ENCODE measurements at places on chromosomes 3 and 15.

- no peak for DNase-seq
Measured at GRCh38 chr3:55654123-55654760, 167.1 kb upstream of the WNT5A start.

GRCh38 chr3:45011756-45012508 lies 14.2 kb upstream of the CLEC3B start:
- no peak for DNase-seq

- no peak for DNase-seq
Measured at GRCh38 chr3:45048244-45048643, 22.1 kb downstream of the CLEC3B start.

DNA sequence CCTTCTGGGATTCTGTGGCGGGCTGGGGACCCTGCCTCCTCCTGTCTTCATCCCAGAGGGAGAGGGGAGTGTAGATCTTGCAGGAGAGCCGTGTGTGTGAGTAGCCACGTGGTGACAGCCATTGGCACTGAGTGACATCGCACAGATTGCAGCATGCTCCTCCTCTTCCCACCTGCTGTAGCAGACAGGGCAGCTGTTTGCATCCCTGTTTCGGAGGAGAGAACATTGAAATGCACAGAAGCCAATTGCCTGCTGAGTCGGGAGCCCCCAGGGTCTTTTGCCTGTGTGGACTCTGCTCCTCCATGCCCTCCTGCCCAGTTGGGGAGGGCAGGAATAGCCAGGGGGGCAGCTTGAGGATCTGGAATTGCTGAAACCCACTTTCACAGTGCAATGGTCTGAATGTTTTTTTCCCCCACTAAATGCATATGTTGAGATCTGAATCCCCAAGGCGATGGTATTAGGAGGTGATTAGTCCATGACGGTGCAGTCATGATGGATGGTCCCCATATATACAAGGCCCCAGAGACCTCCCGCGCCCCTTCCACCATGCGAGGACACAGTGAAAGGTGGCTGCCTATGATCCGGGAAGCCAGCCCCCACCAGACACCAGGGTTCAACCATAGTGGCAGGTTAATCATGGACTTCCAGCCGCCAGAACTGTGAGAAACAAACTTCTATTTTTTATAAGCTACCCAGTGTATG lies 66.8 kb downstream of the CHRNA7 start:
- DNase-seq: no peak

- no peak for DNase-seq
Measured at GRCh38 chr15:48547286-48547685, 98.2 kb downstream of the FBN1 start.

DNA sequence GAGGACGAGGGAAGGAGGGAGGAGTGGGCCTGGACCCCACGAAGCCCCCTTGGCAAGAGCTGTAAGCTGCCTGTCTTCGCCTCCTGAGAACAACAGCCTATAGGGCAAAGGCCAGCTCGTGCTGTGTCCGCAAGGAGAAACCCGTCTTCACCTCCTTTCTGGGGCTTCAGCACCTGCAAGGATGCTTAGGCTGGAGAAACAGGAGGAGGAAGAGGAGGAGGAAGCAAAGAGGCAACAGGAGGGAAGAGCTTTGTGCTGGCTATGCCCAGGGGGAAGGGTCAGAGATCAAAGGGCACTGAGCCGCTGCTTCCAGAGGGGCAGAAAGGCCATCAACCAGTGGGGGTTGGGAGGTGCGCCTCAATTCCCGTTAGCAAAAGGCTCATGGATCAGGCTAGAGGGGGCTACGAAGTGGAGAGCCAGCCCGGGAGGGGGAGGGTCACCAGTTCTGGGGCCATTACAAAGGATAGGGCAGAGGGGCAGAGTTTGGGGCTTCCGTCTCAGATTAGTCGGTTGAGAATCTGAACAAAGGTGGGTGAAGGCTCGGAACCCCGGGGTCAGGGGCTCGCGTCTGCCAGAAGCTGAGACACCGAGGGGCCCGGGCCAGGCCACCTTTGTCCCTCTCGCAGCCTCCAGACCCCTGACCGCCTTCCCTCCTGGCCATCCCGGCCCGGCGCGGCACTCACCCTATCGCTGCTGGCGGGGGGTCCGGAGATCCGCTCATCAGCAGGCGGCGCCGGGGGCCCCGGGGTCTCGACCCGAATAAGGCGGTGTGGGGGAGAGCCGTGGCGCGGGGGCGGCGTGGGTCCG lies 792 bp downstream of the SHF start:
- no peak for DNase-seq

GRCh38 chr15:100934726-100935125 lies 15.6 kb downstream of the LRRK1 start:
- no peak for DNase-seq

DNA sequence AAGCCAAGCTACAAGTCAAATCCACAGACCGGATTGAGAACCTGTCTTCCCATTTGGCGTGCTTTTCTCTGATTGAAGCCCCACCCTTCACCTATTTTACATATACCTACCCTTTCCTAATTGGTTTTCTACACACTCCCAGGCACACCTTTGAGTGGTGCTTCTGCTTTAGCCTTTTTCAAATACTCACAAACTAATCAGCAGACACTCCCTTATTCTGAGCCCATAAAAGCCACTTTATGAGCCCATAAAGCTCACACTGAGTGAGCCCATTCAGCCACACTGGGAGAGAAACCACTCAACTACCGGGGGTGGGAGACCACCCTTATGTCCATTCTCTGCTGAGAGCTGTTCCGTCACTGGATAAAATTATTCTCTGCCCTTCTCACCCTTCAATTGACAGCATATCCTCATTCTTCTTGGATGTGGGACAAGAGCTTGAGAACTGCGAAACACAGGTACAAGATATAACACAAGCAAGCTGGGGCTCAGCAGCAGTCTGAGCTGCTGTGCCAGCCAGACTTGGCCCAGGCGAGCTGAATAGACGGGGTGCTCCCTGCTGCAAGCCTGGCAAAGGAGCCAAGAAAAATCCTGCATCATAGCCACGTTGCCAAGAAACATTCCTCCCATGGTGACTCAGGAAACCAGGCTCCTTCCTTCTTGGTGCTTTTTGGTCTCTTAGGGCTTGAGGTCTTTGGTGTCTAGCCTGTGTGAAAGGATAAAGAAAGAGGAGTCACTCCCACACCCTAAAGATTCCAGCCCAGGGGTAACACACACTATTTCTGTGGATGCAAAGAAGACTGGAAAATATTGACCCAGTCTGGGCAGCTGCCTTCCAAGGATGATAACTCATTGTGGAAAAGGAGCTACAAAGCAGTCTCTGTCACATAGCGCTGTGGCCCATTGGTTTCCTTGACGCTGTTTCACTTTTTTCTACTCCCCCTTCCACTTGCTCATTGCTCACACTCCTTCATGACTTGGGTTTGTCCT lies 609.7 kb downstream of the MCTP2 start:
- no peak for DNase-seq

GRCh38 chr15:78977091-78977571 lies 32.3 kb upstream of the CTSH start:
- DNase-seq: peak; percentile 1

DNA sequence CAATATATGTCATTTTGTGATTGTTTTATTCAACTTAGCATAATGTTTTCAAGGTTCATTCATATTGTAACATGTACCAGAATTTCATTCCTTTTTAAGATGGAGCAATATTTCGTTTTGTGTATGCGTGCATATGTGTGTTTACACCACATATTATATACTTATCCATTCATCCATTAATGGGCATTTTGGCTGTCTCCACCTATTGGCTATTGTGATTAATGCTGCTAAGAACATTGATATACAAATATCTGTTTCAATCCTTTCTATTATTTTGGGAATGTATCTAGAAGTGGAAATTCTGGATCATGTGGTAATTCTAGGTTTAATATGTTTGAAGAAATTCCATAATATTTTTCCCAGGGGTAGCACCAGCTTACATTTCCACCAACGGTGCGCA lies 403.9 kb upstream of the LMCD1 start:
- no peak for DNase-seq

DNA sequence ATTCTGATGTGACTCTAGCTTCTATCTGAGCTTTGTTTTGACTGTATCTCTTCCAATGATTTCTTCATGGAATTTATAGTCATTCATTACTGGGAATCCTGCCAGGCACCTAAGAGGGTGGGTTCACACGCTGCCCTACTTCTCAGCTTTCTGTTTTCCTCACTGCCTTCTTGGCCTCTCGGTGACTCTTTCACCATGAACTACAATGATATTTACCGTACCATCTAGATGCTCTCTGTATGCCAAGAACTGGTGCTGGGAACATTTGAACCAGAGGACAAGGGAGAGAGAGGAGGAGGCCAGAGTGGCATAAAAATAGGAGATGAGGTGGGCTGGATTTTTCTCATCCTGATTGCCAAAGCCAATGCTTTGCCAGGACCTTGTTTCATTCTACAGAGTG lies 280.0 kb upstream of the P2RY1 start:
- DNase-seq: no peak

DNA sequence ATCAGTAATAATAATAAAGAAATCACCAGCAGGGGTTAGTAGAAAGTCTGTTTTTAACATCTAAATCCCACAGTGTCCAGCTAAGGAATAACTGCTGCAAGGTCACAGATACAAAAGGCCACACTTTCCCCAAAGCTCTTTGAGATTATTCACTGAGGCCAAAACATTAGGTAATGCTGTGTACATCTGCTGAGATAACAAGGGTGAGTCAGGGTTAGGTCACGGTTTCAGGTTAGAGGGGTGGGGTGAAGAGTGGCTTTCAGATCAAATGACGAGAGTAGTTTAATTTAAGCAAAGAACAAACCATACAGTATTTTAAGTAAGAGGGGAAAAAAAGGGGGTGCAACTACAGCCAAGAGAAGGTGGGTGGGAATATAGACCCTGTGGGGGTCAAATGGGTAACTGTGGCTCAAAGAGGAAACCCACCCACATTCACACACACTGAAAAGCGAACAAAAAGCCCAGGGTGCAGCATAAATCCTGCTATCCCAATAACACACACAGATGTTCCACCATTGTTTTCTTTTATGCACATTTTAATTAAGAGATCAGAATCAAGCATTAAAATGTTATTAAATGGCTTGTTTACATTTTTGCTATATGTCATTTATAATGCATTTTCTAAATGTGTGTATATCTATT lies 412.9 kb downstream of the TIGIT start:
- DNase-seq: no peak

DNA sequence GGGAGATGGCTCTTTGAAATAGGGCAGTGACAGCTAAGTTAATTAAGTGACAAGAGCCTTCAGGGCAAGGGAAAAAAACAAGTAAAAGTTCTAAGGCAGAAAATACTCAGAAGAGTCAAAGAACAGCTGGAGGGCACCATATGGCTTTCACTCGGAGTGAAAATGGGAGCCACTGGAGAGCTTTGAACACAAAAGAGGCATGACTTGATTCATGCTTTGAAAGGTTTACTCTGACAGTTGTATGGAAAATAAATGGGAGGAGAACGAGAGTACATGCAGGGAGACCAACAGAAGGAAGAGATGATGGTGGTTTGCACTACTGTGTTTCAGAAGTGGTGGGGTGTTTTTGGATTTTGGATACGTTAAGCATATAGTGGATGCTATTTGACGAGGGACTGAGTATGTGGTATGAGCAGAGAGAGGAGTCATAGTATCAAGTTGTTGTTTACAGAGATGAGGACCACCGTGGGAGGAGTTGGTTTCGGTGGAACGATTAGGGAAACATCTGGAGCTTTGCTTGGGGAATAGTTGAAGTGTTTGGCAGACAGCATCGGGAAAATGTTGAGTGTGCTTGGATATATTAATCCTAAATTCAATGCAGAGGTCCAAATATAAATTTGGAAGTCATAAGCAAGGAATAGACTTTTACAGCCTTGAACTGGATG lies 411.5 kb downstream of the GABRG3 start:
- DNase-seq: no peak

GRCh38 chr3:30597769-30598134 lies 8.6 kb upstream of the TGFBR2 start:
- no peak for DNase-seq

All from CD4-positive, alpha-beta T cell treated with Interleukin-17A for 1 hour (primary cell).